ENCODE measurements at places on chromosomes 2 and 18.

- DNase-seq, result no peak
Measured at GRCh38 chr18:41569867-41570266, 385.2 kb upstream of the PIK3C3 start.

DNA sequence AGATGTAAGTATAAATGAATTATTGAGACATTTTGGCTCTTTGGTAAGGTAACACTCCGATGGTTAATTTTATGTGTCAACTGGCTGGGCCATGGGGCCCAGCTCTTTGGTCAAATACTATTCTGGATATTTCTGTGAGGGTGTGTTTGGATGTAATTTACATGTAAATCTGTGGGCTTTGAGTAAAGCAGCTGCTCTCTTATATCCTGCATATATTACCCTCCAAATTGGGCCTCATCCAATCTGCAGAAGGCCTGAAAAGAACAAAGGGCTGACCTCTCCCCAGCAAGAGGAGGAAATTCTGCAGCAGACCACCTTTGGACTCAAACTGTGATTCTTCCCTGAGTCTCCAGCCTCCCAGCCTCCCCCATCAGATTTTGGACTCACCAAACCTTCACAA lies 464.1 kb downstream of the PLCL1 start:
- no peak for DNase-seq

DNA sequence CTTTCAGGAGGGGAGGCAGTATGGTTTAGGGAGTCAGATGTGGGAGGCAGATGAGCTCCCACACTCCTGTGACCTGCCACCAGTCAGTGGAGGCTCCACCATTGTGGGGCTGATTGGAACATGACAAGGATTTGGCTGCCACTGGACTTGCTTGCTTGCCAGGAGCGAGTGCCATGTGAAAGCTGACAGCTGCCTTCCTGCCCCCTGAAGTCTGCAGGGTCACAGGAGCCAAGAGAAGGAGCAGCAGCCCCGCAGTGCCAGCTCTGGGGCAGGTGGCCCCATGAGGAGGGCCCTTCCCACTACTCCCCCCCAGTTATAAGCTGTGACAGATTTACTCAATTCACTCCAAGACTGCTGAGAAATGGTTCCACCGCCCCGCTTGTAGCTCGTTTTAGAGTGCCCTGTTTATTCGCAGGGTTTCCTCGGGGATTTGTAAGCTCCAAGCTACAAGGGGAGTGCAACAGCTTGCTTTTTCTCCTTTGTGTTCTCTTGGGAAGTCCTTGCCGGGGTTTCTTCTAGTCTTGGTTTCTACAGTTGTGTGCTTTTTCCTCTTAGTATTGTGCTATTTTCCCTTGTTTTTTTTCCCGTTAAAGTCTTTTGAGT lies 414.3 kb downstream of the MEIS1 start:
- peak; percentile 7 for DNase-seq

DNA sequence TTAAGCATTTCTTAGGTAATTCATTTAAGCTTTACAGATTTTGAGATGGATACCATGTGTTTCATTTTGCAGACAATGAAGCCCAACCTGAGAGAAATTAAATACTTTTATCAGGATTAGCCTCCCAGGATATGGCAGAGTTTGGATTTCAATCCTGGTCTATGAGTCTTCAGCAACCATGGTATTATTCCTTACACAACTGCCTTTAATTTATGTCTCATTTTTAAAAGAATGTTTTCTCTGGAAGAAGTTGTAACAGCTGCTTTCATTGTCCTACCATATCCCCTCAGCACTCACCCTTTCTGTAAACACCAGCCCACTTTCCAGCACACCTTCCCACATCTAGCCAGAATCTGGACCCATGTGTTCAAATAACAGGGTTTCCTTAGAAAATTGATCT lies 863.7 kb upstream of the VRK2 start:
- DNase-seq, result no peak

DNA sequence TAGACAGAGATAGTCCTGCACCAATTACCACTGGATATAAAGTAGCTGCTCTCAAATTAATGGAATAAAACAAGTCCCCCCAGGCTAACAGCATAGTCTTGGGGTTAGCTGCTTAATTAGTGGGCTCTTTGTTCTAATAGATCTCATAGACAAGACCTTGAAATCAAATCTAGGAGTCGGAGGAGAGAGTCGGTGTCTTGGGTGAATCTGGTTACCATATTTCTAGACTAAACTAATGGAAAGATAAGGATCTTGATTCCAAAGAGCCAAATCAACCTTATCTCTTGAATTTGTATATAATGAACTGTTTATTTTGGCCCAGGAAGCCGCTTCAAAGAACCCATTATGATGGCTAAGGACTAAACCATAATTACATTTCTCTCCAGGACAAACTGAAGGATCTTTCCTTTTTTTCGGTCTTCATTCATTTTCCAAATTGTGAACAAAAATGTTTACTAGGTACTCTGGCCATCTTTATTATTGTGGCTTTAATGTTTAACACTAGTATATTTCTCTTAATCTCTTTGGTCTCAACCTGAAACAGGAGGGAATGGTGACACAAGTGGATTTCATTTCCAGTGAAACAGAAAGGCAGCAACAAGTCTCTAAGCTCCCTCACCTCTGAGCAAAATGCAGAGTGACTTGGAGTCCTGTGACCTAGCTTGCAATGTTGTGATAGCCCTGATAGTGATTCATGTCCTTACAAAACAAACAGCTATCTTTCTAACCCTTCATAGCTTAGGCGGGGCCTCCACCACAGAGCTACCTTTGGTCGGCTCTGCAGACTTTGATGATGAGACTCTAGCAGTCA lies 137.9 kb upstream of the PARD3B start:
- DNase-seq, result no peak

- DNase-seq, result no peak
Measured at GRCh38 chr2:192195548-192196418, 1.1 kb upstream of the TMEFF2 start.

- DNase-seq, result no peak
Measured at GRCh38 chr2:68336192-68336591, 16.4 kb upstream of the CNRIP1 start.

DNA sequence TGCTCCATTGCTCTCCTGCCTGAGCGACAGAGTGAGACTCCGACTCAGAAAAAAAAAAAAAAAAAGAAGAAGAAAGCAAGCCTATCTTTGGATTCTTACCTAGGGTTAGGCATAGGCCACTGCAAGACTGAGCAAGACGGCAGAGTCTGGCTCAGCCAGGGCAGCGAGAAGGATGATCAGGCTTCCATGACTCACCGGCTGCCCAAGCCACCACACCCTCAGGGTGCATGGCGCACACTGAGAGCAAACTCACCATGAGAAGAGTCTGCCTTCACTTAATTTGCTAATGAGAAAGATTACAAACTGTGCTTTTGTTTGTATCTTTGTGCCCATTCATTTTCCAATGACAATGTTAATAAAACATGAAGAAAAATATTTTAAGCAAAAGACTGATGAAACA lies 8.2 kb downstream of the FAM110C start:
- no peak for DNase-seq

DNA sequence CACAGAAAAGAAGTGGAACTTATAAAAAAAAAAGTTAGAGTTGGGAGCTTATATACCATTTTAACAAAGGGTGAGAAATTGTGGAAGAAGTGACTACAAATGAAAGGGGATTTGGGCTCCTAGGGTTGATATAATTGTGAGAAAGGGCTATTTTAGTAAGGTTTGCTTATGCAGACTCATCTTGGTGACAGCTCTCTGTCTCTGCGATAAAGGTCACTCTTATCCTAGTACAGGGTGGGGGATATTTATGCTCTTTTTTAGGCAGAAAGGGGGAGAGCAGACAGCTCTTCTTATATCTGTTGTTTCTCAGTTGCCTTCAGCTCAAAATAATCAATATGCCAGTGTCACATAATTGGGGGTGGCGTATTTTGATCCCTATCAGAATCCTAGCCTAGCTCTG lies 31.3 kb upstream of the CHMP1B start:
- DNase-seq, result no peak

DNA sequence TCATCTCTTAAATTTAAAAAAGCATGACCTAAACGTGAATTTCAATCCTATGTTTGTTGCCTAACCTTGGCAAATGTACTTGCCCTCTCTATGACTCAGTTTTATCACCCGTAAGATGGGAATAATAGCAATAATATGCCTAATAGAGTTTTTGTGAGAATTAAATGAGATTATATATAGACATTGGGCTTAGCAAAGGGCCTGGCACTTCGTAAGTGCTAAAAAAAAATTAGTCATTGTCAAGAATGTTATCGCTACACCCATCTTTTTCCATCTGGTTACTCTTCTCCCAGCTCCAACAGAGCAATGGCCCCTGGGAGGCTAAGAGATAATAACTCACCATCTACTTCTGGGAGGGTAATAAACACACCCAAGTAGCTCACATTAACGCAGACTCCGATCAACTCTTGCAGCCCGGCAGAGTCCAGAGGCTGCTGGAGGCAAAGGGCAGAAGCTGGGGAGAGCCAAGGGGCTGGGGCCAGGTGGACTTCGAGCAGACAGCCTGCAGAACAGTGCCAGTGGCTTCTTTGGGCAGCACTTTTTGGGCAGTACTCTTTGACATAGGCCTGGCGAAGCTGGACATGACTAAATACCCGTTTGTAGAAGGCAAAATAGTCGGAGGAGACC lies 63.9 kb upstream of the STPG4 start:
- no peak for DNase-seq

GRCh38 chr18:40313030-40313642 lies 1641.9 kb upstream of the PIK3C3 start:
- no peak for DNase-seq

DNA sequence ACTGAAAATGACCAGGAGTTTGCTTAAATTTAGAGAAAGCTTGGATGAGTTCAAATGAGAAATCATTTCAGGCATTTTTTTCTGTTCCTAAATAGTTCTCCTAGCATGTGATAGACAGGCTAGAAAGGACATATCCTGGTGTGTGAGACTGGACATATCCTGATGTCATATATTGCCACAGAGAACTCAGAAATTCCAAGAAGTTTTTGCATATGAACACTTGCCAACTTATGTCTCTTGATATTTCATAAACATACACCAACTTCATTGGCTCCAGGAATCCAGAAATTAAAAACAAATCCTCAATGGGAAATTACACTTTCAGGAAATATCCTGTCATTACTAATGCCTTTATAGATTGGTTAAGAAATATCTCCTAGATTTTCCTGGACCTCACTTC lies 2.9 kb upstream of the SERPINB4 start:
- DNase-seq, result no peak

DNA sequence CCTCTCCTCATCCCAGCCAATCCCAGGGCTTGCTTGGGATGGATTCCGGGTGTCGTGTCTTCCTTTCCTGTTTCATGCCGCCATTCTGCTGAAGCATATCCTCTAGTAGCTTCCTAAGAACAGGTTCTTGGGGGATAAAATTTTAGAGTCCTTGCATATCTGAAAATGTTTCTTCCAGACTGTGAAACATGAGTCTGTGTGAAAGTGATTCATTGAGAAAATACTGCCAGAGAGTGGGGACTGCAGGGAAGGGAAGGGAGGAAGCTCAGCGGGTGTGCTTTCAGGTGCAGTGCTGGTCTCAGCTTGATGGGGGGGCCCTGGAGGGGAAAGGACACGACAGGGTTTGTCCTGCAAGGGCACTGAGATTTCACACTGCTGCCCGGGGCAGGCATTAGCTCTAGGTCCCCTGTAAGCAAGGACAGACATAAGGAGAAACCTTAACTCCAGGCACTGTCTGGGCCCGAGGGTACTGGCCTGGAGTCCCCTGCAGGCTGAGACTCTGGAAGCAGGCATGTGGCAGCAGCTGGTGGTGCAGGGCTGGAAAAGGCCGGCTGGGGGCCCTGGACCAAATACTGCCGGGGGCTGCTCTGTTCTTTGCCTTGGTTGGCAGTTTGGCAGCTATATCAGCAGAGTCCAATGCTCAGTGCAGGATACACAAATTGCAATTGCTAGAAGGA lies 97.6 kb upstream of the HS6ST1 start:
- DNase-seq, result no peak

Measured in DMS 273 treated with DMSO at 0.1 percent for 48 hours (cell line).